ENCODE measurements at places on chromosomes 2 and 18. TPM values are rescaled to one million over a fixed set of nuclear protein-coding genes. Genes with fewer than 3 reads are reported as not detected.

GDF7 gene
- 5.9 TPM for total RNA-seq

GRCh38 chr18:37508207-37508606 is 57.4 kb downstream of the CELF4 start:
- no peak for DNase-seq

DNA sequence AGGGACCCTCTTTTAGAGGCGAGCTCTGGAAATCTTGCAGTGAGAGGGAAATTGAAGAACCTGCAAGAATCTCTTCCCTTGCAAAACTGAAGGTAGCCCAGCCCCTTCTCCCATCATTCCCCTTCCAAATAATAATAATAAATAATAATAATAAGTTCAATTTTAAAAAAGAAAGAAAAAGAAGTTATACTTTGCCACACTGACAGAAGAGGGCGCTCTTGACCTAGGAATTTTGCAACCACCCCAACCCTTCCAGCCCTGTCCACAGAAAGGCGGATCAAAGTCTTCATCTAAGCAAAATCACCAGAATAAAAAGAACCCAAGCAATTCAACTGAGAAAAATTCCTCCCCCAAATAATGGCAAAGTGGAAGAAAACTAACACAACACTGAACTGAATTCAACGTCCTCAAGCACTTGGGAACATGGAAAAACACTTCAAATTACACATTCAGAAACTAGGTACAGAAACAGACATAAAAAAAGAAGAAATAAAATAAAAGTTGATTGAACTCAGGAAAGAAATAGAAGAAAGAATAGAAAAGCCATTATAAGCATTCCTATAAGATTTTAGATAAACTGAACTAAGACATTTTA is 98.9 kb upstream of the GLS start:
- no peak for DNase-seq

DNA sequence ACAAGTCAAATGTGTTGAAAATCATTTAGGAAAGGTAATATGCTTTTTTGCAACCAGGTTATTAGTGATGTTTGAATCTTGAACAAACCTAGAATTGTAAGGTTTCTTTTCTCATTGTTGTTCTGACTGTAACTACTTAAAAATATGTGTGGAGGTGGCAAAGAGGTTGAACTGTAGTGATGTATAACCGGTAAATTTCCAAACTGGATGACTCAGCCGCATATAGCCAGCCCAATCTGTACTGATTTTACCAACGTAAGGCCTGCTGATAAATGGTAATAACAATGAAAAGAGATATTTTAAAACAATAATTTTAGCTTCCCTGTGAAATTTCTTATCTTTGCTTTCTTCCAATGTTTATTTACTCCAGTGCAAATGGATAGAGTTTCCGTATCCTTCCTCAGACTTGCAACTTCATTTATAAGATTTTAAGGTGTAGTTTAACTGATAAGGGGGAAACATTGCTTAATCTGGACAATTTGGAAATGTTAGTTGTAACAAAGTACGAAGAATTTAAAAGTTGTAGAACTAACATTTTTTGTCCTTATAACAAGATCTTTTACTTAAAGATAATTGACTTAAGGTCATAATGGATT is 1170.4 kb upstream of the ZEB2 start:
- DNase-seq: no peak

Data from activated B cell treated with CpG ODN at 0.5 μM for 24 hours (primary cell).